Hepatocyte (in vitro differentiated cells): ENCODE measurements at places on chromosomes 13 and 19. TPM values are rescaled to one million over a fixed set of nuclear protein-coding genes. Genes with fewer than 3 reads are reported as not detected.

The CD70 gene
- total RNA-seq = not detected in 2 replicates

The FCAR gene
- not detected in 2 replicates for total RNA-seq

The DDA1 gene
- total RNA-seq = 29.4 and 43.1 TPM in 2 replicates

The C1QTNF9B gene
- total RNA-seq = not detected in 2 replicates

The FPR3 gene
- total RNA-seq = not detected in 2 replicates

The OVOL3 gene
- not detected in 2 replicates for total RNA-seq

The SPTBN4 gene
- 0.28 and 0.67 TPM in 2 replicates for total RNA-seq

The TEKTIP1 gene
- total RNA-seq = not detected in 2 replicates

The KLK1 gene
- 2.7 and 3.9 TPM in 2 replicates for total RNA-seq

The PALM gene
- 27.2 and 34.9 TPM in 2 replicates for total RNA-seq

The FPR2 gene
- total RNA-seq = not detected in 2 replicates

The ZNF845 gene
- total RNA-seq = 5.8 and 6.1 TPM in 2 replicates

The ZNF665 gene
- 3.4 and 3.6 TPM in 2 replicates for total RNA-seq

The CCDC106 gene
- 13.0 and 18.3 TPM in 2 replicates for total RNA-seq

The FGF22 gene
- total RNA-seq = 0.20 TPM in 1 of 2 replicates, not detected in the other

The KIR3DL2 gene
- total RNA-seq = not detected in 2 replicates

The APOC4 gene
- total RNA-seq = not detected in 2 replicates

The ACP7 gene
- 0.16 and 0.23 TPM in 2 replicates for total RNA-seq

The CPB2 gene
- 54.6 and 59.1 TPM in 2 replicates for total RNA-seq

The HIPK4 gene
- total RNA-seq = 0.07 and 0.08 TPM in 2 replicates

The SLC7A10 gene
- total RNA-seq = 4.5 and 5.5 TPM in 2 replicates

The RPS19 gene
- total RNA-seq = 740 and 840 TPM in 2 replicates

The PSG3 gene
- not detected in 2 replicates for total RNA-seq

The FLT3LG gene
- total RNA-seq = 0.24 and 1.3 TPM in 2 replicates

The TMEM238 gene
- total RNA-seq = 1.8 and 9.1 TPM in 2 replicates
